ENCODE measurements at places on chromosomes 6 and 20.

DNA sequence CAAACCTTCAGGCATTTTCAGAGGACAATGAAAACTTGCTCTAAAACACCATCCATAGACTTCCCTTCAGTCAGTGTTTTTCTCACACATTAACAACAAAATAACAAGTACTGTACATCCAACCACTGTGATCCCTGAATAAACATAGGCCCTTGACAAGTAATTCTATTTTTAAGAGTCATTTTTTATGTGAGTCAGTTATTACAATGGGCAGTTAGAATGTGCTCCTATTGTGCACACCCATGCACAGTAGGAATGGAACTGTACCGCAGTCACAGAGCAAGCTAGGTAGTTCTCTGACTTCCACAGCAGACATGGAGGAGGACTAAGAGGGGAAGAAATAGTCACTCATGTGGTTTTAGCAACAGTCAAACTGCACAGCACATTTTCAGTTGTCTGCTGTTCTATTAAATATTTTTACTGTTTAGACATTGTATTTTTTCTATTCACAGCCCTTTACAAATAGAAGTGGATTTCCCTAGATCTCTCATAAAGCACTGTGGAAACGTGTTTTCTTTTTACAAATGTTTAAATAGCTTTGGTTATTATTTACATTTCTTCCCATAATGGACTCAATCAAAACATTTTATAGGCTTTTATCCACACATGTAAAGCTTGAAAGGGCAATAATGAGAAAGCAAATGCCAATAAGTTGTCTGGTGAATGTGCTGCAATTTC, 100.4 kb downstream of the JAG1 start:
- no peak for DNase-seq

DNA sequence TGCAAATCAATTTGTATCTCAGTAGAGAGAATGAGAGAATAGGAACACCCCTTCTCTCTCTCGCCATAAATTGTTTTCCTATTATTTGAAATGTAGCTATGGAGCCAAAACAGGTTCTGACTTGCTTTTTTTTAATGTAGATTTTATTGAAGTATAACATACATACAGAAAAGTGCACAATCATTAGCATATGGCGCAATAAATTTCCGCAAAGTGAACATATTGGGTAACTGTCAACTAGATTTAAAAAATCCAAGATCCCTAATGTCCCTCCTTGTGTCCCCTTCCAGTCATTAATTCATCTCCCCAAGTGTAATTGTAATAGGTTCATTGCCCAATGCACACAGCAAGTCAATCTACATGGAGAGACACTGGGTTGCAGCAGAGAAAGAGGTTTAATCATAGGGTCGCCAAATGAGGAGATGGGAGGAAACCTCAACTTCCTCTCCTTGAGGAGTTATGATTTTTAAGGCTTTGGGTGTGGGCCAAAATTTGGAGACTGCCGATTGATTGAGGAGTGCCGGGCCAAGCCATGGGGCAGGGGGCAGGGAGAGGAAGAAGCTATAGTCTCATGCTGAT, 43.3 kb upstream of the TGM3 start:
- no peak for DNase-seq

DNA sequence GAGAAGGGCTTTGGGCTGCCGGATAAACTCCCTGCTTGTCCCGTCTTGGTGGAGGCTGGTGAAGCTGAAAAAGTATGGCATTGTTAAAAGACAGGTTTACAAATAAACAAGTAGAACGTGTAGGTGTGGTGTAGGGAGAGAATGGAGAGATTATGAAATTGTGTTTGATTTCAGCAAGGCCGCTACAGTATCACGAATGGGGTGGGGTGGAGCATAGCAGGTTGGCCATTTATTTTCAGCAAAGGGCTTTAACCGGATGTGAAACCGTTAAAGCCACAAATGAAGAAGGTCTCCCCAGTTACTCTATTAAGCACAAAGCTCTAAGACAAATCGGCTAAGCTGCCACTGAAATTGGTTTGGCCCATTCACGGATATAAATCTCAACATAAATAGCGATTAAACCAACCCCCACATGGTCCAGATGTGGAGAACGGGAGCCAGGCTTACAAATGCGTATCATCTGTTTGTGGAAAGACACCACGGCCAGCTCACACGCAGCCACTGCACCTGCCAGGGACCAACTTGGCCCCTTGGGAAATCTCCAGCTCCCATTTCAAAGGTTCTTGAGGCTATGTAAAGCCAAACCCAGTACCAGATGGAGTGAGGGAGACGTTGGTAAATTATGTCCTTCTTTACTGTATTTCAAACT, 94.0 kb downstream of the ZMYND8 start:
- peak; percentile 31 for DNase-seq

DNA sequence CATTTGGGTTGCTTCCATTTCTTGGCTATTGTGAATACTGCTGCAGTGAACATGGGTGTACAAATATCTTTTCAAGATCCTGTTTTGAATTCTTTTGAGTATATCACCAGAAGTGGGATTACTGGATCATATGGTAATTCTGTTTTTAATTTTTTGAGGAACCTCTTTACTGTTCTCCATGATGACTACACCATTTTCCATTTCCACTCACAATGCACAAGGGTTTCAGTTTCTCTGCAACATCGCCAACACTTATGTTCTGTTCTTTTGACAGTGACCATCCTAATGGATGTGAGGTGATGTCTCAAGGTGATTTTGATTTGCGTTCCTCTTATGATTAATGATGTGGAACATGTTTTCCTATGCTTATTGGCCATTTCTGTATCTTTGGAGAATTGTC, 214.4 kb upstream of the ZFP64 start:
- no peak for DNase-seq

- DNase-seq, result no peak
These were observed 5.9 kb upstream of the PDE10A start for GRCh38 chr6:165668951-165669350.

- DNase-seq, result no peak
These were observed 120.8 kb upstream of the SSTR4 start for GRCh38 chr20:22914291-22914690.
